D721Med (cell line): ENCODE measurements at places on chromosomes 4 and X.
A peak's percentile ranks its signal among the peaks of the same experiment; 100 is the strongest.

DNA sequence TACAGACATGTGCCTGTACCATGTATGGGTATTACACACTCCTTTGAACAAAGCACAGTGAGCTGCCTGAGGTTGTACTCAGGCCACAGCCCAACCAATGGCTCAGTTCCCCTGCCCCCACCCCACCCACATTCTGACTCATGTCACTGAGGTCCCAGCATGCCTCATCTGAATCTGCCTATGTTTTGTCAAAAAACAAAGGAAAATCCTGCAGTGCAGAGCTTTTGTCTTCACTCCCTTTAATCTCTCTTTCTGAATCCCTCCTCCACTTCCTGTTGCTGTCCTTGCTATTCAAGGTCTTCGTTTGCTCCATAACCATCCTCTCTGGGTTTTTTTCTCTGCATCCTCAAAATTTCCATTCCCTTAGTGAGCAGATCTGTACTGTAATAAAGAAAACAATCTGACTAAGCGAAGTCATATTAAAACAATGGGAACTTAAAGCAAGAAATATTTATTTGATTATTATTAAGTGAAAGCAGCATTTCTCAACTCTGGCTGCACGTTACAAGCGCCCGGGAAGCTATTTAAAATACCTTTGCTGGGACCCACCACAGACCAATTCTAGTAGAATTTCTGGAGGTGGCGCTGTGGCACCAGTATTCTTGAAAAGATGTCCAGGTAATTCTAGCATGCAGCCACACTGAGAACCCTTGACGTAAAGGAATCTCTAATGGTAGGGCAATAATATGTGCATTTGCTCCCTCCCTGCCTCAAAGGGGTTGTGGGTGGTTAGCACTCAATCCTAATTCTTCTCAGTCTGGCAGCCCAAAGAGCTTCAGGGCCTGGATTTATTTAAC is 8.7 kb downstream of the GUCY2F start:
- no peak for DNase-seq

- DNase-seq = no peak
Measured at GRCh38 chr4:123603165-123603564, 206.6 kb downstream of the SPRY1 start.

GRCh38 chrX:968148-968965 is 244.1 kb downstream of the CRLF2 start:
- no peak for DNase-seq

GRCh38 chr4:14309431-14309830 is 681.9 kb upstream of the BOD1L1 start:
- DNase-seq = no peak

- no peak for DNase-seq
Measured at GRCh38 chrX:74370487-74370886, 50.8 kb upstream of the SLC16A2 start.

DNA sequence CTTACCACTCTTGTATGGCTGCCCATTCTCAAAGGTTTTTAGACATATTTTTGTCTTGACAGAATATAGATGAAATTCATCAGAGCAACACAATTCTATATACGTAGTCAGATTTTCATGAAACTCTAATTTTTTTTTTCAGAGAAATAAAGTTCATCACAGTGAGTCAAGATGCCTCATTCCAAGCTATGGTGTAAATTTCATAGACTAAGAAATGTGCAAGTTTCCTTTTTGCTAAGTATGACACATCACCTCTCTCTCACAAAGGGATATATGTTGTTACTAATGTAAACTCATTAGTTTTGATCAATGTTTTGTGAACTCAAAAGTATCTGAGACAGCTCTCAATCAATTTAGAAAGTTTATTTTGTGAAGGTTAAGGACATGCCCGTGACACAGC is 60.4 kb upstream of the ATXN3L start:
- DNase-seq = no peak

GRCh38 chrX:85503258-85504158 is 124.0 kb upstream of the POF1B start:
- no peak for DNase-seq

DNA sequence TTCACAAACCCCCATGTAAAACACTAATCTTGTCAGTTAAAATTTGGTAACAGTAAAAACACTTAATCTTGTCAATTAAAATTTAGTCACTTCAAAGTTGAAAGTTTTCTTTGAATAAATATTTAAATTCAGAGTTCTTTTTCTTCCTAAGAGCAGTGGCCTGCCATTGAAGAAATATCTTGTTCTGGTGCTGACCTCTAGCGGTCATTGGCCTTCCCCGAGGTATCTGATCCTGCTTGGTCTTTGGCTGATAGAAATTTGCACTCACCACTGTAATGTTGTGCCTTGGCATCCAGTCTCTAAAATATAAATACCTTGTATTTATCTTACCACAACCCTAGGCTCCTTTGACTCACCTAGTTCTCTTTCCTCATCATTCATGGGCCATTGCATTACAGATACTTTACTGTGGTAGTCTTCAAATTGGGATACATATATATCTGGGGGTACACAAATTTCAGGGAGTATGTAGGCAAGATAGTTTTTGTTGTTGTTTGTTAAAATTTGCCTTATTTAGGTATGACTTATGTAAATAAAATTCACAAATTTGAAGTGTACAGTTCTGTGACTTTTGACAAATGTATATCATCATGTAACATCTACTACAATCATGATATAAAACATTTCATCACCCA is 6.7 kb upstream of the ART3 start:
- peak; percentile 22 for DNase-seq

- DNase-seq = no peak
Measured at GRCh38 chrX:111503485-111503993, 7.9 kb upstream of the SERTM2 start.

DNA sequence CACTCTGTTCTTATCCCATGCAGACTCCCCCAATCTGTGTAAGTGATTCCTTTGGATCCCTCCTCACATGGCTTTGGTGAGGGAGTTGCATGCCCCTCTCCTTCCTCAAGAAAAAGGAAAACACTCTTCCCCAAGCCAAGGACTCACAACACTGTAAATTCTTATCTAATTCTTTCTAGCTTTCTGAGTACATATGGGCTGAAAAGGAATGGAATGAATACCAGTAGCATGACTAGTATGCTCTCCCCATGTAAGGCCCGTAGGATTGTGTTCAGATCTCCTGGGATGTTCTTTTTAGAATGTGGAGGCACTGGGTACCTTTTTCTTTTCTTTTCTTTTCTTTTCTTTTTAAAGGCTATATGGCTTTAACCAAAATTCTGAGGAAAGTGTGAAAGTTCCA is 17.0 kb upstream of the MAGED1 start:
- DNase-seq = no peak

DNA sequence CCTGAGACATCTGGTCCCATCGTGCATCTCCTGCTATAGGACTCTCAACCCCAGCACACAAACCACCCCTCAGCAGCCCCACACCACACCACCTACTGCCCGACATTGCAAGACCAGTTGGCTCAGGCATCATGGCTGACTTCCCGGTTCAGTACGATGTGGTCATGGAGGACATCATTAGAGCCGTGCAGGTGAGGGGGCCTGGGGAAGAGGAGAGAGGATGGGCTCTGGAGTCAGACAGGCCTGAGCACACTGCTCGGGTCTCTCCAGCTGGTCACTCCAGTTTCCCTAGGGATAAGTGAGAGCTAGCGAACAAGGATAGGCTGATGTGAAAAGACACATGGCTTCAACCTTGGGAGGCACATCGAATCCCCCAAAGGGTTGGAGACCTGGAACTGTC is 17.2 kb downstream of the MAGED2 start:
- no peak for DNase-seq

DNA sequence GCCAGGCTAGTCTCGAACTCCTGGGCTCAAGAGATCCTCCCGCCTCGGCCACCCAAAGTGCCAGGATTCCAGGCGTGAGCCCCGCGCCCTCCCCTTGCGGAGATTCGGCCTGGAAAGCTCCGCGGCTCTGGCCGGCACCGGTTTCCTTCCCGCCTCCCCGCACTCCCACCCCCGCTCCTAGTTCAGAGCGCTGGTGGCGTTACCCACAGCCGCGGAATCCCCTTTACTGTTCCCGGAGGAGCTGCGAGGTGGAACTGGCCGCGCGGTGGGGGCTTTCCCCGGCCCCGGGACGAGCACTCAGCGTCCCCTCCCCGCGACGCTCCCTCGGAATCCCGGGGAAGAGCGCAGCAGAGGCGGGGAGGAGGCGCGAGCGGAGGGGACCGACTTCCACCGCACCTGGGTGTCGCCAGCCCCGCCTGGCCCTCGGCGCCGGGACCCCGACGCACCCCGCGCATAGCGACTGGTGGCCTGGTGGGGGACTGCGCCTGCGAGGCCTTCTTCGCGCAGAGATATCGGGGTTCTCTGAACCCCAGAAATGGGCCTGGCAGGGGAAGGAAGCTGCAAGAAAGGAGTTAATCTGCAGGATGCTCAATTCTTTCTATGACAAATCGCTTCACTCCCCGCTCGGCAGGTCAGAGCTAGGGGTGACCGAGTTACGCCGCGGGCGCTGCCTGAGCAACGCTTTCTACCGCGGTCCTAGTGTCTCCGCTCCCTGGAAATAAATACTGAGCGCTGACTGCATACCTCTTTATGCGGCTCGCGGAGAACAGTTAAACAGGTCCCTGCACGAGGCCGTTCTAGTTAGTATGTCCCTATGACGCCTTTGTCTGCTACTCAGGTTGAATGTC is 14.6 kb upstream of the SLC25A4 start:
- no peak for DNase-seq

DNA sequence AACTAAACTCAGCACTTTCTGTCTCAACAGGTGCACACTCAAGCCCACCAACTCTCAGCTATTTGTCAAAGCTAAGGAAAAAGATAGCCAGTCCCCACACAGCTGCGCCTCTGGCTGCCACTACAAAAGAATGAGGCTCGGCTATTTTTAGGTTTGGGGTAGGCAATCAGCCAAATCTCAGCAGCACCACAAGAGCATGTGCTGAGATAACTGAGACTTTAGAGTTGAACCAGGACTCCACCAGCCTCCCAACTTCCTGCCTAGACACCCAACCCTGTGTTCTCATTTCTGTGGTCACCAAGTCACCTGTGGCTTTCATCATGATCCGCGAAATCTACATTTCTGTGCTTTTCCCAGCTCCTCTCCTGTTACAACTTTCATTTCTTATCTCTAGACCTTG is 28.0 kb downstream of the DMD start:
- DNase-seq = no peak

- no peak for DNase-seq
Measured at GRCh38 chr4:105572296-105572695, 19.9 kb downstream of the ARHGEF38 start.

DNA sequence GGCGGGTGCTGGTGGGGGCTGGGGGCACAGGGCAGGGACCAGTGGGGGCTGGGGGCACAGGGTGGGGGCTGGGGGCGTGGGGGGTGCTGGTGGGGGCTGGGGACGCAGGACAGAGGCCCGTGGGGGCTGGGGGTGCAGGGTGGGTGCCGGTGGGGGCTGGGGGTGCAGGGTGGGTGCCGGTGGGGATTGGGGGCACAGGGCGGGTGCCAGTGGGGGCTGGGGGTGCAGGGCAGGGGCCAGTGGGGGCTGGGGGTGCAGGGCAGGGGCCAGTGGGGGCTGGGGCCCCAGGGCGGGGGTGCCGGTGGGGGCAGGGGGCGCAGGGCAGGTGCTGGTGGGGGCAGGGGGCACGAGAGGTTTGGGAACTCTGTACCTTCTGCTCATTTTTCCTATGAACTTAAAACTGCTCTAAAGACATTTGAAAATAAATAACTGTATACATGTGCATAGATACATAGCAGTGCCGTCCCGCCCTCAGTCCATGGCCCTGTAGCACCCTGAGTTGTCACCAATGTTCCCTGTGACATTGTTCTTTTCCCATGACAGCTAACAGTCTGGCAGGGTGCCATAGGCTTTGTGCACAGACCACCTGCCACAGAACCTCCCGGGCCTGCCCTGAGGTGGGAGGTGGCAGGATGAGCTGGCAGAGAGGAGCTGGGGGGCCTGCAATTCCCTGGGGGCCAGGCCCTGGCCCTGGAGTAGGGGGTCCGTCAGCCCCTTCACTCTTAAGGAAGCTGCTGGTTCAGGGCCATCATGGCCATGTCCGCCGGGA is 35.6 kb upstream of the ADRA2C start:
- no peak for DNase-seq

DNA sequence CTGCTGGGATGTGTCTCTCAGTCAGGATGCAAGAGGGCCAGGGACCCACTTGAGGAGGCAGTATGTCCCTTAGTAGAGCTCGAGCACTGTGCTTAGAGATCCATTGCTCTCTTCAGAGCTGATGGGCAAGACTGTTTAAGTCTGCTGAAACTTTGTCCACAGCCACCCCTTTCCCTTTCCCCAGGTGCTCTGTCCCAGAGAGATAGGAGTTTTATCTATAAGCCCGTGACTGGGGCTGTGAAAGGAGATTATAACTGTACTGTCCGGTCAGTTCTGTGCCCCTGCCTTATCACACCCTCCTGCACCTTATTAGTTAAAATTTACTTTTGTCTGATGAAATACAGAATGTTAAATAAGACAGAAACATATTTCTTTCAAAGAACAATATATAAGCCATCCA is 378.4 kb downstream of the PABPC4L start:
- no peak for DNase-seq

DNA sequence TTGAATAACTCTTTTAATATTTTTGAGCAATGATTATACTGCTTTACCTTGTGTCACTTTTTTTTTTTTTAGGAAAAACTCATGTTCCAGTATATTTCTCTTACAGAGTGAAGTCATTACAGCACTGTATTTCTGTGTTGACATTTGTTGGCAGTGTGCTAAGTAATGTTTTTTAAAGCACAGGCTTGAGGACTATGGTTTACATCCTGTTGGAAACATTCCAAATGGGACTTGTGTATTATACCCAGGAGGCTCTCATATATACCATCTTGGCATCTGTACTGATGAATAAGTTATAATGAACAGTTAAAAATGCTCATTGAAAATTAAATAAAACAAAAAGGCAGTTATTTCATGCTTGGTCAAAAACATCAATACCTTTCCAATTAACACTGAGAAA is 33.8 kb downstream of the CEP44 start:
- DNase-seq = no peak

- DNase-seq = no peak
Measured at GRCh38 chrX:43998374-43998773, 25.2 kb upstream of the NDP start.

GRCh38 chrX:136047969-136048368 is 62.7 kb downstream of the SLC9A6 start:
- DNase-seq = no peak

GRCh38 chrX:135432881-135433521 is 11.3 kb downstream of the SMIM10L2A start:
- DNase-seq = no peak

- DNase-seq = no peak
Measured at GRCh38 chr4:1003271-1004070, 8.0 kb upstream of the FGFRL1 start.

DNA sequence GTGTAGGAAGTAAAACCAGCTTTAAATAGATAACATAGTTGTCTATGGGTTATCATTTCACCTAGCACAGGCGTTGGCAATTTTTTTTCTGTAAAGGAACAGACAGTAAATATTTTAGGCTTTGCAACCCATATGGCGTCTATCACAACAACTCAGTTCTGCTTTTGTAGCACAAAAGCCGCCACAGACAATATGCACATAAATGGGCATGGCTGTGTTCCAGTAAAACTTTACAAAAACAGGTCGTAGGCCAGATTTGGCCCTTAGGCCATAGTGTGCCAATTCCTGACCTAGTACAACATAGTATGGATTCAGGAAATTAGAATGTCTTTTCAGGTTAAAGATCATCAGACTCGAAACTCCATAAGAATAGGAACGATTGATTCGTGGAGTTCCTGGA is 265.3 kb upstream of the GK2 start:
- DNase-seq = no peak

- no peak for DNase-seq
Measured at GRCh38 chrX:150605603-150606002, 37.2 kb downstream of the MTM1 start.

GRCh38 chr4:186724864-186725468 is 1.3 kb upstream of the FAT1 start:
- DNase-seq = no peak

- DNase-seq = no peak
Measured at GRCh38 chrX:19225909-19226308, 103.6 kb upstream of the ADGRG2 start.
